ENCODE measurements at places on chromosomes 3 and 15.
A peak's percentile ranks its signal among the peaks of the same experiment; 100 is the strongest.

- DNase-seq = no peak
Observed at GRCh38 chr3:156611870-156612494, 57.1 kb upstream of the SSR3 start.

- peak; percentile 87 for DNase-seq
Observed at GRCh38 chr15:75843678-75844581, 683 bp downstream of the UBE2Q2 start.

- DNase-seq = no peak
Observed at GRCh38 chr3:49416867-49417266, 4.6 kb downstream of the TCTA start.

DNA sequence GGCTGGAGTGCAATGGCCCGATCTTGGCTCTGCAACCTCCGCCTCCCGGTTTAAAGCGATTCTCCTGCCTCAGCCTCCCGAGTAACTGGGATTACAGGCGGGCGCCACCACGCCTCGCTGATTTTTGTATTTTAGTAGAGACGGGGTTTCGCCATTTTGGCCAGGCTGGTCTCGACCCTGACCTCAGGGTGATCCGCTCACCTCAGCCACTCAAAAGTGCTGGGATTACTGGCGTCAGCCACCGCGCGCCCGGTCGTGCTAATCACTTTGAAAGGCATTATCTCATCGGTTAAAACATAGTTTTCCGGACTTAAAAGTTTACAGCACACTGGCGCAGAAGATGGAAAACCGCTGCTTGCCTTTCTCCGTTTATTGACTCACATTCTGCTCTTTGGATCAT, 27.6 kb upstream of the MTHFS start:
- DNase-seq = no peak

- DNase-seq = no peak
Observed at GRCh38 chr3:11476735-11477144, 167.0 kb downstream of the VGLL4 start.

GRCh38 chr3:14377838-14378169, 24.6 kb upstream of the SLC6A6 start:
- DNase-seq = no peak

- DNase-seq = peak; percentile 87
Observed at GRCh38 chr3:129627350-129628168, 21.1 kb upstream of the PLXND1 start.

DNA sequence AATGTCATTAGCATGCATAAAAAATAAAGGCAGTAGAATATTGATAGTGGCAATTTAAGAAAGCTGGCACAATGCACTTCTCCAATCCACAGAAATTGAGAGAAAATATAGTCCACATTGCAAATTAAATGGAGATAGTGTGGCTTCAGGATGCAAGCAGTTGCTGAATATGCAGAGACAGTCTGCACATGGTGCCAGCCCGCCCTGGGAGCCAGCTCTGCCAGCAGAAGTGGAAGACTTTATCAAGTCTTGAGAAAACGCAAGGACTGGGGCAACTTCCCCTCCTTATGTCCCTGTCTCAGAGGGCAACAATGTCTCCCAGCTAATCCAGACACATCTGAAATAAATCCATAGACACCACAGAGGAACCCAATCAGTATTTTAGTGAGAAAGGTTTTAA, 57.2 kb downstream of the MB21D2 start:
- DNase-seq = no peak

DNA sequence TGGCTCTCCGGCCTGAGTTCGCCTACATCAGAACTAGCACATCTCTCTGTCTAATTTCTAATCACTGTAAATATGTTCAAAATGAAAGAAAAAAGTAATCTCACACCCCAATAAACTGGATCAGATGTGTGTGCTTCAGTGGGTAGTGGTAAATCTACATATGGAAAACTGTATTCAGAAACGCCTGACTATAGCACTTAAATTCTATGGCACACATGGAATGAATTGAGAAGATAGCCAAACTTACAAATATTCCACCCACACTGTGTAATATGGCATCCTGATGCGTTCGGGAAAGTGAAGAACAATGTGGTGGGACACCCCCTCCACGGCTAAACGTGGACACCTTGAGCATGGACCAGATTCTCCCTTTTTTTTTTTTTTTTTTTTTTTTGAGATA, 40.6 kb upstream of the BOC start:
- no peak for DNase-seq

DNA sequence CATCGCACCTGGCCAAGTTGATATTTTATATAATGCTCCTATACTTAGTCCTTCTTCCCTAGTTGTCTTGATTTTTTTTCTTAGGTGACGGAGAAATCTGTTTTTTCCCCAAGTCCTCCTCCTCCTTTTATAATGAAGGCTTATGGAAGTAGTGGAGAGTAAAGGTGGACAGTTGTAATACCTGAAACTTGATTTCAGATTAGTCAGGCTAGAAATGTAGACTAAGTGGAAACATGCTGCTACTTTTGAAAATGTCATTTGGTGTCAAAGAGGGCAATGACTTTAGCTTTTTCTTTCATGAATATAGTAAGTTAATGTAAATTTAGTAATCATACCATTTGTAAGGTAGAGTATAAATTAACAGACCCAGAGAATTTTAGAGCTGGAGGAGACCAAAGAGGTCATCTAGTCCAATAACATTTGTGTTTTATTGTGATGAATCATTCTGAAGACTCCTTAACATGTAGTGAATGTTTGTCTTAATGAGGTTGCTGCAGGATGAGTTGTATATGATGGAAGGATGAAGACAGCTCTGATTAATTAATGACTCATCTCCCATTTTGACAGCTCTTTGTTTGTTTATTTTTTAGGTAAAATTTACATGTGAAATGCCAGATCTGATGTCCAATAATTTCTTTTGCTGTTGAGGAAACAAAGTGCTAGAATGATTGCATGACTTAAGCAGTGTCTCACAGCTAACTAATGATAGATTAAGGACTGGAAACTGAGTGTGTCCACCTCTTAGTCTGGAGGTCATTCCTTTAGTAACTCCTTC, 8.7 kb downstream of the CTDSPL2 start:
- DNase-seq = no peak

DNA sequence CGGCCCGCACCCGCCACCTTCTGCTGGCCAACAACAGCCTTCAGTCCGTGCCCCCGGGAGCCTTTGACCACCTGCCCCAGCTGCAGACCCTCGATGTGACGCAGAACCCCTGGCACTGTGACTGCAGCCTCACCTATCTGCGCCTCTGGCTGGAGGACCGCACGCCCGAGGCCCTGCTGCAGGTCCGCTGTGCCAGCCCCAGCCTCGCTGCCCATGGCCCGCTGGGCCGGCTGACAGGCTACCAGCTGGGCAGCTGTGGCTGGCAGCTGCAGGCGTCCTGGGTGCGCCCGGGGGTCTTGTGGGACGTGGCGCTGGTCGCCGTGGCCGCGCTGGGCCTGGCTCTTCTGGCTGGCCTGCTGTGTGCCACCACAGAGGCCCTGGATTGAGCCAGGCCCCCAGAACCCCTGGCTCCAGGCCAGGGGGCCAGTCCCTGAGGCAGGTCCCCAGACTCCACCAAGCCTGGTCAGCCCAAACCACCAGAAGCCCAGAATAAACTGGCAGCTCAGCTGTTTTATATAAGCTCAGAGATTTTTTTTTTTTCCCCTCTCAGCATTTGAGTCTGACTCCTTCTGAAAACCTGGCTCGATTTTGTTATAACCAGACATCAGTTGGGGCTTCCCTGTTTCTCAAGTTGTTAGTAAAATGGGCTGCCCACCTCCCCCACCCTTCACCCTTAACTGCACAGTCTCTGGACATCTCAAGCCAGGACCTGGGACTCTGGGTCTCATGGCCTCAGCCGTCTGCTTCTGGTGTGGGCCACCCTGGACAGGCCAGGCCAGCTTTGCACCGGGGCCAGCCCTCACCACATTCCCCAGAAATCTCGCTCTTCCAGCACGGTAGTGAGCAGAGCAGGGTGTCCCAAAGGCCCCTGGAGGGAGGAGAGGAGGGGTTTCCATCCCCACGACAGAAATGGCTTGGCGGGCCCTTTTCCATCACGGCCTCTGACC, 1.6 kb downstream of the GP9 start:
- no peak for DNase-seq
